ENCODE measurements at places on chromosomes 11 and 22.

DNA sequence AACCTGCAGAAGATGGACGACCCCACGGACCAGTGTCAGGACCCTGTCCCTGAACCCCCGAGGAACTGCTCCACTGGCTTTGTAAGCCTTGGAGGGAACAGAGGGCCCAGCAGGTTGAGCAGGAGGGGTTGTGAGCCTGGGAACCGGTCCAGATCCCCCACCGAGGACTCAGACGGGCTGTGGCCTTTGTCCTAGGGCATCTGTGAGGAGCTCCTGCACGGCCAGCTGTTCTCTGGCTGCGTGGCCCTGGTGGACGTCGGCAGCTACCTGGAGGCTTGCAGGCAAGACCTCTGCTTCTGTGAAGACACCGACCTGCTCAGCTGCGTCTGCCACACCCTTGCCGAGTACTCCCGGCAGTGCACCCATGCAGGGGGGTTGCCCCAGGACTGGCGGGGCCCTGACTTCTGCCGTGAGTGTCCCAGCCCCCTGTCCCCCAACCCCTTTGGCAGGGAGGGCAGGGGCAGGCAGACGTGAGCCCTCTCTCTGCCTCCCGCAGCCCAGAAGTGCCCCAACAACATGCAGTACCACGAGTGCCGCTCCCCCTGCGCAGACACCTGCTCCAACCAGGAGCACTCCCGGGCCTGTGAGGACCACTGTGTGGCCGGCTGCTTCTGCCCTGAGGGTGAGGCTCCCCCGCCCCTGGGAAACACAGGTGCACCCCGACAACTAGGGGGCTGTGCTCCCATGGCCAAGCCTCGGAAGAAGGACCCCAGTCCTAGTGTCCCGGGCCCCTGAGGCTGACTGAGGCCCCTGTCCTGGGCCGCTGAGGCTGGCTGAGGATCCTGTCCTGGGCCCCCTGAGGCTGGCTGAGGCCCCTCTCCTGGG, 6.4 kb downstream of the MUC5AC start:
- no peaks in the 10 kb centered on the region for H3K4me1 ChIP-seq
- no peak overlapping the region for H3K4me3 ChIP-seq
- H3K36me3 ChIP-seq = no peaks in the 10 kb centered on the region

- H3K4me3 ChIP-seq = no peak overlapping the region
- no peak overlapping the region for H3K27ac ChIP-seq
- DNase-seq = no peak
- no peaks in the 10 kb centered on the region for H3K27me3 ChIP-seq
- no peaks in the 10 kb centered on the region for H3K4me1 ChIP-seq
- H3K36me3 ChIP-seq = peaks cover 39% of the 10 kb centered on the region
Measured at GRCh38 chr11:73729594-73730206, 31.2 kb downstream of the RAB6A start.

DNA sequence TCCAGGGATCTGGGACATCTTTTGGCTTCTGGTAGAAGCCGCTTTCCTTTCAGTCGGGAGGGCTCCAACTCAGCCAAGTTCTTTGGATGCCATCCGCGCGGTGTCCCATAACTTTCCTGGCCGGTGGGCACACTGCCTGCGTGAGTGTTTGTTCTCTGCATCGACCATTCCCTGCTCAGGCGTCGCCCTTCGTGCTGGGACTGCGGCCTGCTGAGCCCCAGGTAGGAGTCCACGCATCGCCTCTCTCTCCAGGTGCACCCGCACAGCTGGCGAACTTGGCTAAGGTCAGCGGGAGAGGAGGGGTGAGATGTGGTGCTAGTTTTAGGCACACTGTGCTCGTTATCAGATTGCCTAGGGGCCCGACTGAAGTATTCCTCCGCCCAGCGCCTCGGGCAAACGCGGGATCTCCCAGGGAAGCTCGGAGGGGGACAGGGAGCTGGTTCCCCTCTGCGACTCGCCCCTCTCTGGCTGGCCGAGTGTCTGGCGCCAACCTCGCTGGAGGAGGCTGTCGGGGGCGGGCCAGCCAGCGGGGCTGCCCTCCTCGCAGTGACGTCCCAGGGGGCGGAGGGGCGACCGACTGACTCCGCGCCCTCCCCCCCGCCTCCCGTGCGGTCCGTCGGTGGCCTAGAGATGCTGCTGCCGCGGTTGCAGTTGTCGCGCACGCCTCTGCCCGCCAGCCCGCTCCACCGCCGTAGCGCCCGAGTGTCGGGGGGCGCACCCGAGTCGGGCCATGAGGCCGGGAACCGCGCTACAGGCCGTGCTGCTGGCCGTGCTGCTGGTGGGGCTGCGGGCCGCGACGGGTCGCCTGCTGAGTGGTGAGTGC, at the start of gene LAYN:
Gene LAYN, plus strand, starts transcription at position 607 of the 823 bp plus-strand sequence. Its CDS starts 124 bp downstream, at position 731.
- peak within 1 kb of the TSS; percentile 94 for H3K27ac ChIP-seq
- peaks cover 18% of the 10 kb centered on the region for H3K36me3 ChIP-seq
- peak within 1 kb of the TSS; percentile 73 for H3K4me3 ChIP-seq
- DNase-seq = peak; percentile 77

DNA sequence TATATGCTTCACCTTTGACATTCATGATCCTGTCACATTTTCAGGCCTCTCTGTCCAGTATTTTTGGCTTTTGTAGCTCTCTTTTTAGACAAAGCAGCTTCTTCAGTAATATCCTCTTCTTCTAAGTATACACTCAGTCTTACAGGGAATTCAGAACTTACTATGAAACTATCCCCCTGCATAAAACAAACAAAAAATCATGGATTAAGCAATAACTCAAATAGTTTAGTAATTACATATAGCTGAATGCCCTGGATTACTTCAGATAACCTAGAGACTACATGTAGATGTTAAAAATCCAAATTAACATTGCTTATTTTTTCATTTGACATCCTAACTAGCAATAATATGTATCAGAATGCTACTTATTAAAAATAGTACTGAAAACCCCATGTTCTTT, 5.2 kb downstream of the TAF1D start:
- H3K27ac ChIP-seq = peak overlapping the region; percentile 67
- peaks cover 94% of the 10 kb centered on the region for H3K36me3 ChIP-seq
- no peak for DNase-seq
- H3K4me3 ChIP-seq = peak overlapping the region; percentile 40

- peaks cover 51% of the 10 kb centered on the region for H3K27me3 ChIP-seq
- no peak overlapping the region for H3K4me3 ChIP-seq
- H3K36me3 ChIP-seq = no peaks in the 10 kb centered on the region
- no peaks in the 10 kb centered on the region for H3K4me1 ChIP-seq
- DNase-seq = no peak
Measured at GRCh38 chr11:111301004-111301841, 2.9 kb downstream of the POU2AF3 start.

DNA sequence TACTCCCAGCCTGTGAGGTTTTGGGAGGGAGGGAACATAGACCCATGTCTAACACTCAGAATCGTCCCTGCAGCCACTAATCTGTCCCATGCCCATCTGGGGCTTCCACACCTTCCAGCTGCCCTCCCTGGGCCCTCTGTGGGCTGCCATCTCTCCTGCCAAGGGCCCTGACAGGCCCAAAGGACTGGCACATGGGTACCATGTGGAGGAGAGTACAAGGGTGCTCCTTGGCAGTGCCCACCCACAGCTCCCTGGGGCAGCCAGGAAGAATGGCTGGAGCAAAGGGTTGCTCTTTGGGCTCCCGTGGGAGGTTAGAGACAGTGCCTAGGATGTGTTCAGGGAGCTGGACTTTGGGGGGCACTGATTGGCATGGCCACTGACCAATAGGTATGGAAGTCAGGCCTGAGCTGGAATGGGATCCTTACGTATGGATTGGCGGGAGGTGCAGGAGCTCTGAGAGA, 56.8 kb downstream of the CD82 start:
- H3K4me1 ChIP-seq = peaks cover 13% of the 10 kb centered on the region
- H3K27ac ChIP-seq = peak overlapping the region; percentile 39
- peak; percentile 8 for DNase-seq
- H3K4me3 ChIP-seq = no peak overlapping the region

DNA sequence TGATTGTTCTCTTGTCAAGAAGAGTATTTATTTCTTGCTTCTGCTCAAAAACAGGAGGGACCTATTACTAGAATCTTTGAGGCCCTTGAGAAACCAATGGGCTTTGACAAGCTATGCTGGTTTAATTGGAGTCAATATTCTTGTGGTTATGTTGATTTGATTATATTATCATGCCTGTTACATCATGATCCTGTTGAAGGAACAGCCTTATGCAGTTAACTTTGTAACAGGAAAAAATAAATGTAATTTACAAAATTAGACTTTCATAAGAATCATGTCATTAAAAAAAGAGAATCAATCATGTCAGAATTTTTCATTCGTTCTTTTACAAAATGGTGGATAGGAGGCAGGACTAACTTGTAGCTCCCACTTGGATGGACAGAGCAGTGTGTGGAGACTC, 386.1 kb upstream of the DDI1 start:
- H3K27me3 ChIP-seq = no peaks in the 10 kb centered on the region
- DNase-seq = no peak
- no peaks in the 10 kb centered on the region for H3K4me1 ChIP-seq
- H3K27ac ChIP-seq = no peak overlapping the region
- H3K36me3 ChIP-seq = no peaks in the 10 kb centered on the region
- H3K4me3 ChIP-seq = no peak overlapping the region

GRCh38 chr11:57348052-57348451, 9.9 kb downstream of the P2RX3 start:
- peaks cover 9% of the 10 kb centered on the region for H3K27me3 ChIP-seq
- H3K4me3 ChIP-seq = no peak overlapping the region
- DNase-seq = no peak

GRCh38 chr11:70255477-70256116, 14.9 kb upstream of the PPFIA1 start:
- no peaks in the 10 kb centered on the region for H3K36me3 ChIP-seq
- H3K4me1 ChIP-seq = no peaks in the 10 kb centered on the region
- H3K27me3 ChIP-seq = no peaks in the 10 kb centered on the region
- no peak for DNase-seq
- no peak overlapping the region for H3K4me3 ChIP-seq

- H3K27me3 ChIP-seq = no peaks in the 10 kb centered on the region
- H3K36me3 ChIP-seq = peaks cover 31% of the 10 kb centered on the region
- peaks cover 46% of the 10 kb centered on the region for H3K4me1 ChIP-seq
- peak within 1 kb of the TSS; percentile 96 for H3K4me3 ChIP-seq
- peak within 1 kb of the TSS; percentile 98 for H3K27ac ChIP-seq
Measured at GRCh38 chr22:41620589-41621098, at the start of gene DESI1. TSS of gene DESI1 (minus strand) at chr22:41621043. CDS start at chr22:41620839, 204 bp downstream.

GRCh38 chr22:25644122-25644521, 79.6 kb downstream of the GRK3 start:
- no peak overlapping the region for H3K4me3 ChIP-seq
- H3K27me3 ChIP-seq = no peaks in the 10 kb centered on the region
- peaks cover 24% of the 10 kb centered on the region for H3K4me1 ChIP-seq
- no peak overlapping the region for H3K27ac ChIP-seq
- H3K36me3 ChIP-seq = peaks cover 56% of the 10 kb centered on the region
- no peak for DNase-seq

DNA sequence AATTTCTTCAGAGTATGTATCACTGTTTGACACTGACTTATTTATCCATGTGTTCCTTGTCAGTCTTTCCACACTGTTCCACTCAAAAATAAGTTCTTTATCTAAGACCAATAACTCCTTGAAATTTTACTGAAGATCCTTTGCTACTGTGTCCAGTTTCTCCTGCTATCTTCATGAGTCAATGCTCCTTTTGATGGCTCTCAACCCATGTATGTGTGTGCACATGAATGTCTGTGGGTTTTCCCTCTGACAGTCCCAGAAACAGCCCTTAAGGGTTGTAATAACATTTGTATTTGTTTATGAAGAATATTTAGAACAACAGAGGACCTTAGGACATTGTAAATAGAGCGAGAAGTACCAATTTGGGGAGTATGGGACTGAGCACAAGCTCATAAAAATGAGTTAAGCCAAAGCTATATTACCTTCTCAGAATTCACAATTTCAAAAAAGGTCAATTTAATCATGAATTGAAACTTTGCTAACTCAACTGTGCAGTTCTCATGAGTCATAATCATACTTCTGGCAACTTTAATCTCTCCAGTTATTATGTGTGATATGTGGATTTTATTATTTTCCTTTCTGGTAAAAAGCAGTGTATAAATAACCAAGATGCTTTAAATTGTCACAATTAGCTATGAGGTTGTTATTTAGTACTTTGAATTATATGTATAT, 533.6 kb downstream of the CNTN5 start:
- no peaks in the 10 kb centered on the region for H3K4me1 ChIP-seq
- no peak overlapping the region for H3K4me3 ChIP-seq
- DNase-seq = no peak
- no peaks in the 10 kb centered on the region for H3K36me3 ChIP-seq

GRCh38 chr11:123431619-123432018, 1.6 kb downstream of the GRAMD1B start:
- H3K4me1 ChIP-seq = peaks cover 55% of the 10 kb centered on the region
- no peaks in the 10 kb centered on the region for H3K27me3 ChIP-seq
- peak; percentile 39 for DNase-seq
- peaks cover 24% of the 10 kb centered on the region for H3K36me3 ChIP-seq
- peak overlapping the region; percentile 88 for H3K4me3 ChIP-seq

- no peak for DNase-seq
- peaks cover 66% of the 10 kb centered on the region for H3K4me1 ChIP-seq
- H3K4me3 ChIP-seq = peak overlapping the region; percentile 97
- no peaks in the 10 kb centered on the region for H3K27me3 ChIP-seq
Measured at GRCh38 chr22:26670459-26670858, 13.1 kb downstream of the MIAT start.

DNA sequence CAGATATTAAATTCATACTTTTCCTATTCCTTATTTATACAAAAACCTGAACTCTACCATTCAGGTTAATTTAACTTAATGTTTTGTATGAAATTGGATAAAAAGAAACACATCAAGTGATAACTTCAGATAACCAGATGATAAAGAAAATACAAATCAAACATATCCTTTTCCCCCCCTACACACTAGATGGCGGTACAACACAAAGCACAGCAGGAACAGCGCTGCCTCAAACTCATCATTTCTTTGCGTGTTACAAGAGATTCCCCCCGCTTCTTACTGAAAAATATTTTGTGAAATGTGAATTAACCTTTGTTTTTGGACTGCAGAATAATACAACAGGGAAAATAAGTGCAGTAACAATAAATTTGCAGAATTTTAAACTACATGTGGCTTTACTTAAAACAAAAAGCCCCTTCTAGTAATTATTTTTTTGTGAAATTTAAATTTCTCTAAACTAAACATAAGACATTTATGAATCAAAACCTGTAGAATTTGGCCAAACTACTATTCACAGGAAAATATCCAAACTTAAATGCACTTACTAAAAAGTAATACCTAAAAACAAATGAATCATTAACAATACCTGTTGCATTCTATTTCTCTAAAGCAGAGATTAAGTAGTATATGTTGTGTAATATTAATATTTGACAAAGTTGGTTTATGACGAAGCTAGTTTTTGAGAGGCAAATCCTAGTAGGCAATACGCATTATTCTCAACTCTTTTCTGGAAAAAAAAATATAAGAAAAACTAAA, 74.4 kb downstream of the ARHGAP32 start:
- H3K27ac ChIP-seq = no peak overlapping the region
- no peaks in the 10 kb centered on the region for H3K27me3 ChIP-seq
- DNase-seq = peak; percentile 61

GRCh38 chr11:27718346-27718862, 18.1 kb upstream of the BDNF start:
- no peak for DNase-seq
- peaks cover 12% of the 10 kb centered on the region for H3K36me3 ChIP-seq

DNA sequence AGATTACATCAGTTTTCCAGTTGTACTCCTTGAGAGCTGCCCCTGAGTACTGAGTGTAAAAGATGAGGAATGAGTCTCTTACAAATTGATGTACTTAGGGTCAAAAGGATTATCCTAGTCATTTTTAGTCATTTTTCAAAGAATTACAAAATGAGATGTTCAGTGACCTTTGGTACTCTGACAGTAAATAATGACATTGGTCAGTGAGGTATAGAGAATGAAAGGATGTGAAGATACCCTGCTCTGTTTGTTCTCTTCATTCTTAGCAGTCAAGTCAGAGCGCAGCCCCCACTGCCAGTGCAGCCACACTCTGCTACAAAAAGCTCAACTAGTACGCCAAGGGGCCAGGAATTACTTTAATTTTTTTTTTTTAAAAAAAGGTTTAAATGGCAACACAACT, 4.1 kb upstream of the ESAM start:
- H3K27ac ChIP-seq = no peak overlapping the region
- no peak overlapping the region for H3K4me3 ChIP-seq
- peaks cover 6% of the 10 kb centered on the region for H3K27me3 ChIP-seq
- H3K36me3 ChIP-seq = peaks cover 3% of the 10 kb centered on the region
- peaks cover 9% of the 10 kb centered on the region for H3K4me1 ChIP-seq
